IPS-NIHi11 (cell line): ENCODE measurements at places on chromosomes 1 and 21.

DNA sequence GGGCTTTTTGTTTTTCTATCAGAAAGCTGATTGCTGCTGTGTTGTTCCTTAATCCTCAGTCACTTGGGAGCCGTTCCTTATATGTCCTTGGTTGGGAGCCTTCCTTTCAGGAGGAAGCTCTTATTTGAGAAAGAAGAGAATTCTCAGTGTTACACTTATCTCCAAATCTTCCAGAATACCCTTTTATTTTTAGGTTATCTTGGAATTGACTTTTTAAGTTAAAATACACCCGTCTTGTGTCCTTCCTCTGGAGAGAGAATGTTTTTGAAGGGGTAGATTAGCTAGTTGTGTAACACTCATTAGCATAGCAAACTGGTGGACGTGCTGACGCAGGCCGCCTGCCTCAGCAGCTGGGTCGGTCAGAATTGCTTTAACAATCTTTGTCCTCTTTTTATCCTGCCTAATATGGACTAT is 42.1 kb downstream of the LRRC8B start:
- peak; percentile 26 for DNase-seq

DNA sequence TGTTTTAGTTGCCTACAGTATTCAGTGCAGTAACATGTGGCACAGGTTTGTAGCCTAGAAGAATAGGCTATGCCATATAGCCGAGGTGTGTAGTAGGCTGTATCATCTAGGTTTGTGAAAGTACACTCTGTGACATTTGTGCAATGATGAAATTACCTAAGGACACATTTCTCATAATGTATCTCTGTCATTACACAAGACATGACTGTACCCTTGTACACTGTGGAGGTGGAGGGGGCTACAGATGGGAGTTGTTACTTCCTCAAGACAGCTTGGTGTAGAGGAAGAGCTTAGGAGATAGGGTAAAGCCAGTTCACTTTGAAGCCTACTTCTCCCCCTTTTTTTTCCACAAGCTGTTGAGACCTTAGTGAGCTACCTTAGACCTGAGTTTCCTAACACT is 59.7 kb upstream of the RAVER2 start:
- DNase-seq: no peak

GRCh38 chr1:227780101-227781044 is 35.1 kb upstream of the PRSS38 start:
- no peak for DNase-seq

DNA sequence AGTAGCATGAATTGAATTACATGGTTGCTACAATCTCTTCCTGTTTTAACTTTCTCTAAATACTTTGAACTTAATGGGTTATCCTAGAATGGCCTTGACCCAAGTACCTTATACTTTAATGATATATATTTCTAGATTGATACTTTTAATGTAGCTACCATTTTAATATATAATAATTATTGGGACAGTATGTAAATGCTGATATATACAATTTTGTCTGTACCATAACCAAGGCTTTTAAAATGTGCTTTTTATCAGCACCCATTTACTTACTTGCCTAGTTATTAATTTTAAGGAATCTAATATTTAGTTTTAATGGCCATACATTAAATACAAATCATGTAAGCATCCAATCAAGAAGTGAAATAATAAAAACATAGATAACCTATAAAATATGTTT is 13.4 kb downstream of the HIPK1 start:
- DNase-seq: no peak

- DNase-seq: no peak
Observed at GRCh38 chr1:32255072-32256071, 4.3 kb downstream of the LCK start.

- no peak for DNase-seq
Observed at GRCh38 chr1:19612530-19612929, 31.6 kb upstream of the NBL1 start.

- no peak for DNase-seq
Observed at GRCh38 chr1:185463011-185463410, 146.0 kb upstream of the IVNS1ABP start.

- DNase-seq: no peak
Observed at GRCh38 chr1:228356897-228357680, 49.5 kb downstream of the TRIM11 start.

DNA sequence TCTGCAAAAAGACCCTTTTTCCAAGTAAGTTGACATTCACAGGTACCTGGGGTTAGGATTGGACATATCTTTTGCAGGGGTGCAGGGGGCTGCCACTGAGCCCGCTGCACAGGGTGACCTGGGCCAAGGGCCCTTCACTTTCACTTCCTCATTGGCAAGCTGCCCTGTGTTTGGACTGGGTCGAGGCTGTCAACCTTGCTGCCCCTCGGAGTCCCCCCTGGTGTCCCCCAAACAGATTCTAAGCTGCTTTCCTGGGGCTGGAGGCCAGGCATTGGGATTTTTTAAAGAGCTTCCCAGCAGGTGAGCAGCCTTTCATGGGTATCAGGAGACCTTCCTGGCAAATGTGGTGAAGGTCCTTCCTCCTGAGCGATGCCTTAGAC is 7.9 kb upstream of the UMODL1 start:
- DNase-seq: no peak

GRCh38 chr1:212060632-212061472 is 25.3 kb downstream of the DTL start:
- no peak for DNase-seq

DNA sequence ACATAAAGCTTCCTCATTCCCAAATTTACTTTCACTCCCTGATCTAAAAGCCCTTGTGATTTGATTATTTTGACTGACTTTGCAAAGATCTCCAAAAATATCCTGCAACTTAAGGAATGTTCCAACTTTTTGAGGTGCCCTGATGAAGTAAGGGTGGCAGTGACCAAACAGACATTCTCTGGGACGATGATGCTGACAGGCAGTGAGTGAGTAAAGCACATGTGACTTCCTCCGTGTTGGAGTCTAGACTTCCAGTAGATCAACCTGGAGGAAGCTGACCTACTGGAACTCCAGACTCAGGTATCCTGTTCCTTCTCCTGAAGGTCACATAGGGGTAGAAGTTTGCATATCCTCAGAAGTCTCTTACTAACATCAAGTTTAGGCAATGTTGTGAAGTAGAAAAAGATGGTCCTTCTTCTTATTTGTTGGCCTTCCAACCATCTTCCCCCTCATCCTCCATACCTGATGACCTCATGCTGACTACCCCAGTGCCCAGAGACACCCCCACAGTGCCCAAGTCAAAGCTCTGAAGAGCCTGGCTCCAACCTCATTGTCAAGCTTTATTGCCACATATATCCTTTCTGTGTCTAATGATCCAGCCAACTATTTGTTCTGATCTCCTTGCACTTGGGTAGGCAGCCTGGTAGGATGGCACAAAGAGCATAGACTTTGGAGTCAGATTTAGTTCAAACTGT is 16.0 kb downstream of the TNFSF4 start:
- no peak for DNase-seq

- no peak for DNase-seq
Observed at GRCh38 chr21:39852726-39853500, 14.3 kb upstream of the PCP4 start.

- no peak for DNase-seq
Observed at GRCh38 chr1:59409986-59410385, 113.1 kb downstream of the FGGY start.

GRCh38 chr1:2821966-2822620 is 20.6 kb upstream of the TTC34 start:
- DNase-seq: peak; percentile 49

GRCh38 chr21:34513129-34513675 is 1.2 kb upstream of the KCNE1 start:
- no peak for DNase-seq

GRCh38 chr1:170634824-170635410 is 29.0 kb upstream of the PRRX1 start:
- DNase-seq: no peak

DNA sequence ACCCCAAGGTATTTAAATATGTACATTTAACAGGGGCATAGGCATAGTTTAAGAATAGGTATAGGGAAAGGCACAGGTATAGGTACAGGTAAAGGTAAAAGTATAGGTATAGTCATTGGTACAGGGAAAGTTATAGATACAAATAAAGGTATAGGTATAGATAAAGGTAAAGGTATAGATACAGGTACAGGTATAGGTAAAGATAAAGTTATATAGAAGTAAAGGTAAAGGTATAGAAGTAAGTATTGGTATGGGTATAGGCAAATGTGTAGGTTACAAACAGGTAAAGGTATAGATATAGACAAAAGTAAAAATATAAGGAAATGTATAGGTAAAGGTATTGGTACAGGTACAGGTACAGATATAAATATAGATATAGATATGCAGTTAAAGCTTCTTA is 137.2 kb downstream of the PCNX2 start:
- DNase-seq: no peak

DNA sequence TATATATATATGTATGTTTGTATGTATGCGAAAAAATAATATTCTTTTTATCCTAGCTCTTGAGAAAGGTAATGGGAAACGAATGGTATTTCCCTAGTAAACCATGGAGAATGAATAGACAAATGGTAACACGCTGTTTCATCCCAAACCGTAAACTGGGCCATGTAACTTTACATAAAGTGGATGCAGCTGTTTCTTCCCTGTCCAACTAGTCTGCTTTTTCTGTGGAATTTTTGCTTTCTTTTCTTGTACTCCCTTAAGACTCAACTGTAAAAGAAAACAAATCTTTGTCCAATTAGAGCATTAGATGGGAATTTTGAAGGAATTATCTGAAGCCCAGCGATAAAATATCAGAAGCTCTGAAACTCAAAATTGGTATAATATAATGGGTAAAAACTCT is 198.1 kb downstream of the NFIA start:
- DNase-seq: no peak

DNA sequence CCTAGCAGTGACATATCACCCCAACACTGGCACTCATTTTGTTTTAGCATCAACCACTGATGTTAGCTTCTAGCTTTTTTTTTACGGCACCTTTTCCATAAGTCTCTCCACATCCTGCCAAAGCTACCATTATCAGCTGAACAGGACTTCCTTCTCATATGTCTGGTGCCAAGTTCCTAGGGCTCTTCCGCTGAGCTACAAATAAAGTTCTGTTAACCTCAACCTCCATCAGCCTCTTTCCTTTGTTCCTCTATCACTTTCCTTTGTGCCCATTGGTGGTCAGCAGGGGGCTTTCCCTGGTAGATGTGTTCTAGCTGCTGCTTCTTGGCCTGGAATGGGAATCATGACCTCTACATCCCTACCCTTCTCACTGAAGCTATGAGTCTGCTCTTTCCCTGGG is 163.8 kb downstream of the FAF1 start:
- DNase-seq: no peak

- DNase-seq: no peak
Observed at GRCh38 chr1:221612047-221612777, 129.7 kb downstream of the DUSP10 start.

GRCh38 chr1:173995475-173995874 is 26.7 kb downstream of the RC3H1 start:
- DNase-seq: no peak

DNA sequence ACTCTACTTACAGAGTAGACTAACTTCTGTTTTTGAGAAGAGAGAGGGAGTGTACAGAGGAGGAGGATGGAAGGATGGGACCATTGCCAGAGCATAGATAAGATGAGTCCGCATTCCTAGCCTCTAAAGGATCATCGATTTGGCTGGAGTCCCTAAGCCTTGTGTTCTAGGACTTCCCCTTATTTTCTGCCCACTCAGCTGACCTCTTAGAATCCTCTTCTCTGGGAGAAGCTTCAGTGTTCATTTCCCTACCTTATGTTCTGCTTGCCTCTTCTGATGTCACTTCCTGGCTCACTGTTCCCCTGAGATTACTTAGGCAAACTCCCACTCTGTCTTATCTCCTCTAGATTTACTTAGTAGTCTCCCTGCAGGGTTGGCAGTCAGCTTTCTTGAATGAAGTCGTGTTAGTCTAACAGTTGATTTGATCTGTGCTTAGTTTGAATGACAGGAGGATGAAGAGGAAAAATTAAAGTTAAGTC is 156.7 kb downstream of the SYT2 start:
- no peak for DNase-seq

- DNase-seq: no peak
Observed at GRCh38 chr1:182635871-182636270, 31.7 kb upstream of the RGS16 start.

DNA sequence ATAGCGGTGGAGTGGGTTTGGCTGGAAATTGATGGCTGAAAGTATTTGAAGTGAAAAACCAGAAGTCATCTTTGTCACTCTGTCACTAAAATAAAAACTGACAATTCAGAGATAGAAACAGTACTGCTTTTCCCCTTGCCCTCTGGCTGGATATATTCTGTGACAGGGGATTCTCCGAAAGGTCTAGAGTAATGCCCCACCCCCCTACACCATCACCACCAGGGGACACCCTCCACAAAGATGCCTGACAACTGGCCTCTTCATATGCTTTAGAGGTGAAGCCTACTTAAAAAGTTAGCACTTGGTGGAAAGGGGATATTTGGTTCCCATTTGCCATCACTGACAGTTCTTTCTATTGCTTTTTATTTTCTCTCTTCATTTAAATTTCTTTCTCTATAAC is 73.5 kb downstream of the SGIP1 start:
- DNase-seq: peak; percentile 23
